ENCODE measurements at places on chromosomes 12 and 14.

- DNase-seq = no peak
Observed at GRCh38 chr14:76719666-76720065, 41.6 kb upstream of the VASH1 start.

GRCh38 chr14:21033133-21033698, 1.4 kb downstream of the RNASE13 start:
- no peak for DNase-seq

- DNase-seq = peak; percentile 65
Observed at GRCh38 chr12:123532808-123533649, 490 bp downstream of the RILPL1 start.

DNA sequence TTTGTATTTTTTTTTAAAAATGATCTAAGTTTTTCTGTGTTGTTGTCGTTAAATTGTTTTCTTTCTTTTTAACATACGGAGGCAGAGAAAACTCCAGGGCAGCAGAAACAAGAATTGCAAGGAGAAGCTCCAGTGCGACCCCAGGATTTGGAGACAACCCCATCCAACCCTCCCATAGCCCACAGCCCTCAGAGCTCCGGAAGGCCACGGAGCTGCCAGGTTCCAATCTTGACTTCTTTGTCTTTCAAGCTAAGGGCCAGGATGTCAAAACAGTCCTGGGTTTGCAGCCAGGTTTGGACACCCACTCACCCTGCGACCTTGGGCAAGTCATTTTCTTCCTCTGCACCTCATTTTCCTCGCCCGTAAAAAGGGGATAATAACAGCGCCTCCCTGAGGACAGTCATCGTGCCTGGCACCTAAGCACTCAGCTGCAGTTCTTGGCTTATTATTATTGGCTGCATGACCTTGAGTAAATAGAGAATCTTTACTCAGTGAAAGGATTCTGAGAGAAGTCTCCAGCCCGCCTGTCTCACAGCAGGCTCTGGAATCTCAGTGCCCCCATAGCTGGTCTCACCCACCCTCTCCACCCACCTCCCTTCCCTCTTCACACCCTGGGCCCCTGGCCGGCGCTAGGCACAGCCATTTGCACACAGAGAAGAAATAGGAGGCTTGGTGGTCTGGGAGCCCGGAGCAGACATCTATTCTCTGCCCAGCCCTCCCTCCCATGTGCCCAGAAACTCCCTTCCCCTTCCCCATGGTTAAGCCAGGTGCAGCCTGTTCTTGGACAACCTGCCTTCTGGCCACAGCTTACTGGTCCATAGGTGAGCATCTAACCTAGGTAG, 79.4 kb upstream of the BCL11B start:
- no peak for DNase-seq

- DNase-seq = no peak
Observed at GRCh38 chr12:46770501-46771183, 55.2 kb downstream of the SLC38A4 start.

DNA sequence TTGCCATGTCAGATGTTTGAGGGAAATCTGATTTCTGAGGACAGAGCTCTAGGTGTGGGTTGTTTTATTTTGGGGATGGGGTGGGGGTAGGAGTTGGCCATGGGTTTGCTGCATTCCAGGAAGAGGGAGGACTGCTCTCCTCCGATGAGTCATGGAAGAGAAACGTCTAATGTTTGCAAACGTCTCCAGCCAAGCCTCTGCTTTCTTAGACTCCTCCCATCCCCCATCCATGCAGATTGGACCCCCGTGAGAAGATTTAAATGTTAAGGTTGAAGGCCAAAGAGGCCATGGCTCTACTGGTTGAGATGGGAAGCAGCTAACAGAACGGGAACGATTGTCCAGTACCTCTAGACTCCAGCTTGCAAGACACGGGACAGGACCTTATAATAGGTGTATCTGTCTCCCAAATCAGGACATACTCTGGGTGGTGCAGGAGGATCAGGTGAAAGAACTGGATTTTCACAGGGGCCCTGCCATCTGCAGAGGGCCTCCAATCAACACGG, 11.4 kb upstream of the ATP2A2 start:
- no peak for DNase-seq

GRCh38 chr12:22310275-22310674, 24.2 kb downstream of the ST8SIA1 start:
- no peak for DNase-seq

- no peak for DNase-seq
Observed at GRCh38 chr12:113425960-113426453, 3.8 kb downstream of the SDSL start.

DNA sequence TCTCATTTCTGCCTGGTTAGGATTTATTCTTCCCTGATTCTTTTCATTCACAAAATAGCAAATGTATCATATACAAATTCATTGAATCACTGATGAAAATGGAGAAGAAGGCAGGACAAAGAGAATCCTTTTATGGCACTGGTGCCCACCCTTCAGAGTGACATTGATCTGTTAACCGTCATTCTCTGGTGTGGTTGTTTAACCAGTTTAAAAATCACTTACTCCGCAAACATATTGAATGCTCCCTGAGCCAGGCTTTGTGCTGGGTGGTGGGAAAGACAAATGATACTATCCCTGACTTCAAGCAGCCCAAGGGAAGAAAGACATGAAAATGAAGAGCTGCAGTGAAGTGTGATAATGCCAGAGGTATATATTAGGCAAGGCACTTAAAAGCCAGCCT, 187.5 kb upstream of the SLC38A2 start:
- DNase-seq = no peak

DNA sequence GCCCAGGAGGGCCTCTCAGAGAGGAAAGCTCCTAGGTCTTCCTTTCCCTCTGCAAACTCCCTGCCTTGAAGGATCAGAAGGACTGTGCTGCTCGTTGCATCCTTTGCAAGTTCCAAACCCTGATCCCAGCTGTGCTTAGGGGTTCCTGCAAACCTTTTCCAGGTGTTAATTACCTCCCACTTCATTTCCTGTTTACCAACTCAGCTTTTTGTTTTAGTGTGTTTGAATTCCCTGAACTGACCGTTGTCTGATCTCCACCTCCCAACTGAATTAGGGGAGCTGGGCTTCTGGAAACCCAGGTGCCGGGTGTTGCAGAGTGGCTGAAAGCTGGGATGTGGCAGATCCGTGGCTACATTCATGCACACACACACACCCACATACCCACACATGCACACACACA, 20.6 kb upstream of the BDKRB1 start:
- no peak for DNase-seq

DNA sequence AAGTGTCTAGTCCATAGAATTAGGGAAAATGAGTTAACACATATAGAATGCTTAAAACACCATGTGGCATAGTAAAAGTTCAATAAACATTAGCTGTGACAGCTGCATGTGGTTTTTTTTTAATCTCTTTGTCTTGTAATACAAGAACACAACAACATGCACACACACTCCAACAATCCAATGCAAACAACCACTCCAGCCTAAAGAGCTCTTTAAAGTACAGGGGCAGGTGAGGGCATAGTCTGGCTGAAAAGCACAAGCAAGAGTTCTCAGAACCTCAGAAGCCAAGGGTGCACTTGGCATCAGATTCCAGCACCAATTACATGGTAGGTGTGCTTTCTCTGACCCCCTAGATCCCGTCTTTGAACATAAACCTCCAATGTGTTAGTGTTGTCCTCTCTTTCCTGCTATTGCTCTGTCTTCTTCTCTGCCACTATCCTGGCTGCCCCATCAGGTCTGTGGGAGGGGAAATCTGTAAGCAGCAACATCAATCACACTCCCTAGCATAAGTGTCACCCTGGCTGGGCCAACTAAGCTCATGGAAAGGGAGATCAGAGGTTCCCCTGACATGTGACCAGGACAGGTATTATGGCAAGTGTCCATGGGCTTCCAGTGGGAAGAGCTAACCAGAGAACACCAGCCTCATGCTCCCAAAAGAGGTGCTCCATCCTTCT, 91.0 kb downstream of the SLC8A3 start:
- no peak for DNase-seq

DNA sequence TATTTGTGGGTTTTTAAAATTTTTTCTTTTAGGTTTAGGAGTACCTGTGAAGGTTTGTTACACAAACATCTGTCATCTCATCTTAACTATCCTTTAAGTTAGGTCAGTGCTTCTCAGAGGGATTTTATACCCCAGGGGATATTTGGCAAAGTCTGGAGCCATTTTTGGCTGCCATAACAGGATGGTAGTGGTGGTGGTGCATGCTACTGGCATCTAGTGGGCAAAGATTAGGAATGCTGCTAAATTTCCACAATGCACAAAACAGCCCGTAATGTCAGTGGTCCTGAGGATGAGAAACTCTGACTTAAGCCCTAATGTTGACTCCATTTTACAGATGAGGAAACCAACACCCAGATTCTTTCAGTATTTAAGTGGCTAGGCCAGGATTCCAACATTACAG, 85.2 kb upstream of the MYF6 start:
- DNase-seq = no peak

GRCh38 chr14:70934084-70934483, 26.8 kb downstream of the PCNX1 start:
- no peak for DNase-seq

DNA sequence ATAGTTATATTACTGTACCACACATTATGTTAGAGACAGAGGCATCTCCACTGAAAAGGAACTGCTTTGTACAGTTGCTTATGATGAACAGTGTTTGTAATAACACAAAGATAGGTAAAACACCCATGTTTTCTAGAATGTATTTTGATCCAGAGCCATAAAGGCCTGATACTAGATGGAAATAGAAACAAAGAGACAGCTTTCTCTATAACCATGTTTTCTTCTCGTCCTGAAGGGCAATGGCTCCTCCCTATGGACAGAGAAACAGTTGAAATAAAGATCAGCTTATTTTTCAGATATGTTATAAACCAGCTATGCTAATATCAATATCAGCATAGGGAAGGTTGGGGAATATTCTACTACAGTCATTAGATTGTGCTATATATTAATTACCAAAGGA, 109.2 kb downstream of the ATXN7L3B start:
- no peak for DNase-seq

- DNase-seq = no peak
Observed at GRCh38 chr12:13186302-13186701, 10.2 kb upstream of the EMP1 start.

DNA sequence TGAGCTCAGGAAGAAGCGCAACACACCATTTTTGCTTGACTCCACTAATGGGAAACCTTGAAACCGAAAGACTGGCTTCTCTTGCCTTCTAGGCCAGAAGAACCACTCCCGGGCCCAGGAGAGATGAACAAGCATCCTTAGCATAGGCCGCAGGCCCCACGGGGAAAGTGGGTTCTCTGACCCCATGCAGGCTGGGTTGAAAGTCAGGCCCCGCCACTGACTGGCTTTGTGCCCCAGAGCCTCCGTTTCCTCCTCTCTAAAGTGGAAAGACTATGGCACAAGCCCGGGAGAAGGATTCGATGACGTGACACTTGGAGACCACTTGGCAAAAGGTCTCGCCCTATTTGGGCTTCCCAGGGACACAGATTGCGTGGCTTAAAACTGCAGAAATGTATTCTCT, 9.9 kb upstream of the FZD10 start:
- DNase-seq = no peak

- DNase-seq = no peak
Observed at GRCh38 chr12:31456562-31456961, 130.6 kb upstream of the SINHCAF start.

DNA sequence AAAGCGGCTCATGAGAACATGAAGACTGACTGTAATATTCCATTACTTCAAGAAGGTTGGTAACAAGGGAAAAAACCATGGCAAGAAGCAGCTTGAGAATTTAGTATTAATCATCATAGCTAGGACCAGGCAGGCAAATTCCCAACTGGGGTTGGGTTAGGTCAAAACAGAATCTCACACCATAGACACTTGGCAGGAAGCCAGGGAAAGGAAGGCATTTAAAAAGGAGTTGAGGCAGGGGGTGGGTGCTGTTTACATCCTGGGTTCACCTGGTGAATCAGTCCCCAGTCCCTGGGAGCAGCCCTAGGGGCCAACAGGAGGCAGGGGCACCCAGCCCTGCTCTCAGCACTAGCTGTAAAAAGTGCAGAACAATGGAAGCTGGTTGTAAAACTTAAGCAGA, 108.6 kb downstream of the EGLN3 start:
- no peak for DNase-seq

- no peak for DNase-seq
Observed at GRCh38 chr14:83416476-83416875, 1882.8 kb upstream of the SEL1L start.

DNA sequence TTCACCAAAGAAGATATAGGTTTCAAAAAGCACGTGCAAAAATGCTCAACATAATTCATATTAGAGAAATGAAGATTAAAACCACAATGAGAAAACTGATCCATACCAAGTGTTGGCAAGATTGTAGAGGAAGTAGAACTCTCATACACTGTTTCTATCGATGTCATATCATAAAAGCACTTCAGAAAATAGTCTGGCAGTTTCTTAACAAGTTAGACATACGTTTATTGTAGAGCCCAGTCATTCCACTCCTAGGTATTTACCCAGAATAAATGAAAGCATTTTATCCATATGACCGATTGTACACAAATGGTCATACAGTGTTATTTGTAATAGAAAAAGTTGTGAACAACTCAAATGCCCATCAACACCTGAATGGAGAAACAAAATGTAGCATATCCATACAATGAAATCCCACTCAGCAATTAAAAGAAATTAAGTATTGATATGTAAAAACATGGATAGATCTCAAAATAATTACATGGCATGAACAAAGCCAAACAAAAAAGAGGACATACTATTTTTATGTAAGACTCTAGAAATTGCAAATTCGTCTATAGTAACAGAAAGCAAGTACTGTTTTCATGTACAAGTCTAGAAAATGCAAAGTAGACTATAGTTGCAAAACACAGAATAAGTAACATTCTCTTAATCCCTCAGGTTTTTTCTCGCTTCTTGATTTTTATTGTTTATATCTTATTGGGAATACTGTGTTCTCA, 41.0 kb downstream of the USP15 start:
- no peak for DNase-seq

DNA sequence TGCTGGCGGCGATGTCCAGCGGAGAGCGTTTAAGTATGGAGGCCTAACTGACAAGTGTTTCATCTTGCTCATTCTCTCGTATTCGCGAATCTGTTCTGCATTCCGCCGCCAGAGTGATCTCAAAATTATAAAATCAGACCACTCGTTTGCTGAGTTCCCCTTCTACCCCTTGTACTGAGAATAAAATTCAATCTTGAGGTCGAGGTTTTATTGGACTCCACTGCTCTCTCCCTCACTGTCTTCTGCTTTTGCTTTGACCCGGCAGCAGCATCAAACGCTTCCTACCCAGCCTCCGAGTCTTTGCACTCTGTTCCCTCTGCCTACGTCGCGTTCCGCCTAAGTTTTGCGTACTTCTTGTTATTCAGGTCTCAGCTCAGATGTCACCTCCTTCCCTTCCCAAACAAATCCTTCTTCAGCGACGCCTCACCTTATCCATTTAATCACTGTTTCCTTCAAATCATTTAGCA, 462 bp downstream of the KNTC1 start:
- no peak for DNase-seq

DNA sequence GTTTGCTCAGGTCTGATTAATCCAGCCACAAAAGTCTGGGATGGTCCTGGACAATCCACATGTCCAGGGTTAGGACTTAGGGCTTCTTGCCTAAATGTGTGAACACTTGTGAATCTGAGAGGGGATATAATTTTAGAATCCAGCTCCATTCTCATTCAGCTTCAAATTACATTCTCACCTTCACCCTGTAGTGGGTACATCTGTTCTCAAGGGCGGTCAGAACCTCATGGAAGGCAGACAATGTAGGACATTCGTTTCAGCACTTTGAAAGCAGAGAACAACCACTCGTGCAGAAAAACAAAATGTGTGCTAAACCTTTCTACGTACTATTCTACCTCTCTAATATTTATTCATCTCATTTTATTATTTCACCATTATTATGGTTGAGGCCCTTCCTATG, 1.2 kb downstream of the TMEM229B start:
- DNase-seq = no peak

GRCh38 chr14:57692671-57693070, 173.2 kb downstream of the SLC35F4 start:
- no peak for DNase-seq

Data from stimulated activated effector memory CD8-positive, alpha-beta T cell treated with anti-CD3 and anti-CD28 coated beads, Interleukin-12 subunit alpha, Interleukin-12 subunit beta, amount 100 ng/mL, for 72 hours (primary cell).